ENCODE measurements at places on chromosomes 12 and 14.
A peak's percentile ranks its signal among the peaks of the same experiment; 100 is the strongest.

DNA sequence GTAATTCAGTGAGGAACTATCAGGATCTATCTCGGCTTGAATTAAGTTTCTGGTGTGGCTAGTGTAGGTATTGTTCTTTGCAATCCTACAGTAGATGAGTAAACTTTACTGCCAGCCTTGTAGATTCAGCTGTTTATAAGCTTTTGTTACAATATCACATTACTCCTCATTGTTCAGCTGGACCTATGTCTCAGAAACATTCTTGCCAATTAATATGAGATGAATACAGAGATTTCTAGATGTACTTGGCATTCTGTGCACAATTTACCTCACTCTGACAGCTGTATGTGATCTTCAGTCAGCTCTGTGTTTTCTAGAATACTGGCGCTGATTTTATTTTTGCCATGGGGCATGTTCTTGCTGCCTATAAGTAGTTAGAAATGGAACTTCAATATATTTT is 55.7 kb downstream of the METTL25 start:
- DNase-seq = no peak

GRCh38 chr12:18798535-18799361 is 60.8 kb downstream of the CAPZA3 start:
- peak; percentile 35 for DNase-seq

- no peak for DNase-seq
These were observed 125.4 kb downstream of the SLC38A6 start for GRCh38 chr14:61106271-61106958.

GRCh38 chr12:110287986-110288385 is 6.9 kb downstream of the ATP2A2 start:
- DNase-seq = no peak

GRCh38 chr14:52700701-52701172 is 5.4 kb upstream of the ERO1A start:
- peak; percentile 51 for DNase-seq

- DNase-seq = peak; percentile 53
These were observed 200.3 kb upstream of the CAND1 start for GRCh38 chr12:67068761-67069450.

DNA sequence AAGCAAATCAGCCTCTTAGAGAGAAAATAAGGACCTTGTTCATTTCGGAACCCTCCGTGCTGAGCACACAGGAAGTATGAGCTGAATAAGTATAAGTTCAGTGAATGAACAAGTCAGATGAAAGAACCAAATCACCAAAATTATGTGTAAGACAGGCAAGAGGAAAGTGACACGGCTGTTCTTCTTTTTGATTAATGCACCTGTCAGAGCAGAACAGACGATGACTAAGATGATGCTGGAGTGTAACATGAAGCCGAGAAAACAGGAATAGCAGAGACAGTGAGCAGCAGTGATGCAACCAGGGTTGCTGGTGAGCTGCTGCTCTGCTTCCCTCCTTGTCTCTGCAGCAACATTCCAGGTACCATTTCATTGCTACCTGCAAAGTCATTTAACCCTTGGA is 861.1 kb downstream of the GALC start:
- DNase-seq = no peak

- DNase-seq = peak; percentile 3
These were observed 1009.6 kb downstream of the DIO2 start for GRCh38 chr14:79201564-79202207.

- DNase-seq = no peak
These were observed 27.4 kb upstream of the PRKD1 start for GRCh38 chr14:29955087-29955486.

- no peak for DNase-seq
These were observed 4.9 kb downstream of the NKX2-1 start for GRCh38 chr14:36515105-36515593.

DNA sequence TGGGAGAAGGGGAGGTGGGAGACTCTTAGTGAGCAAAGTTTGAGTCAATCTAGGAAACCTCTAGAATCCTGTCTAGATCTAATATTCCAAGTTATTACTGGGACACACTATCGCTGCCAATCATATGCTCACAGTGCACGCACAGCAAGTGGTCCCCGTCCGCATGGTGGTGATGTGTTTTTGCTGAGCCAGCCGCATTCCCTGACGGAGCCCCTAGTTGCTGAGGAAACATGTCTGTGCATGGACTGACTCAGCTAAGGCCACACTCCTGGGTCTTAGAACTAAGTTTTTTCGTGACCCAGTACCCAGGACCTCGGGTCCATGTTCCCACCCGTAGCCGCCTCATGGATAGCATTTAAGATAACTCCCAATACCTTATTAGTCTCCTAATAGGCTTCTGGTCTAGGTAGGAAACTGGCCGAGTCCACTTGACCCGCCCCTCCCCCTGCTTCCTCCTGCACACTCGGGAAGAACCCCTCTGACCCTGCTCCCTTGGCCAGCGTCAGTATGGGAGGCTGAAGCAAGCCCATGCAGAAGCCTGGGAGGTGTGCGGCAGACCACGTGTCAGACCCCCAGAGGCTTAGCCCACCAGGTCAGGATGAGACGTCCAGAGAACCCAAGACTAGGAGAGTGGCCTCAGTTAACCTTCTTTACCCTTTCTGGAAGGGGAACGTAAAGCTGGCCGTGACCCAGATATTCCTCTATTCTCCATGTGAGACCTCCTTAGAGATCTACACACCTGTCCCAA is 200.5 kb downstream of the ETV6 start:
- DNase-seq = no peak

GRCh38 chr14:32350020-32350419 is 20.9 kb downstream of the AKAP6 start:
- no peak for DNase-seq

DNA sequence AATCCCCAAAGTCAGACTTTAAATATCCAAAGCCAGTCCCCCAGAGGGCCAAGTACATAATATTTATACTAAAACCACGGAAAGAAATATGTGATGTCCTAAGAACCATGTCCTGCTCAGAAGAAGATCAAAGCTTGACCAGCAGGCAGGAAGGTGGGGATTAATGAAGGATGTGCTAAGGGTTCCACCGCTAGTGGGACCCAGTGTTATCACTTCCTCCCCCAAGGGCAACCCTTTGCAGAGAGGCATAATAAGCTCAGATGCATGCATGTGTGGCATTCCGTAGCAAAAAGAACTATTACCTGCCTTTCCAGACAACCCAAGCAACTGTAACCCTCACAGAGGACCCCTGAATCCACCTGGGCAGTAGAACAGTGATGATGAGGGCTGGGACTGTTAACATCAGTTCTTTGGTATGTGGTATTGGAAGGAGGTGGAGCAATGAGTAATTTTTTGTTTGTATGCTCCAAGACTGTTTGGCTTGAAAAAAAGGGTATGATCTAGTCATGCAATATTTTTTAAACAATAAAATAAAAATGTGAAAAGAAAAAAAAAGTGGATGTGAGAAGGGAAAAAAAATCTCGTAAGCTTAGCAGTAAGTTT is 71.7 kb upstream of the ETV6 start:
- DNase-seq = no peak

DNA sequence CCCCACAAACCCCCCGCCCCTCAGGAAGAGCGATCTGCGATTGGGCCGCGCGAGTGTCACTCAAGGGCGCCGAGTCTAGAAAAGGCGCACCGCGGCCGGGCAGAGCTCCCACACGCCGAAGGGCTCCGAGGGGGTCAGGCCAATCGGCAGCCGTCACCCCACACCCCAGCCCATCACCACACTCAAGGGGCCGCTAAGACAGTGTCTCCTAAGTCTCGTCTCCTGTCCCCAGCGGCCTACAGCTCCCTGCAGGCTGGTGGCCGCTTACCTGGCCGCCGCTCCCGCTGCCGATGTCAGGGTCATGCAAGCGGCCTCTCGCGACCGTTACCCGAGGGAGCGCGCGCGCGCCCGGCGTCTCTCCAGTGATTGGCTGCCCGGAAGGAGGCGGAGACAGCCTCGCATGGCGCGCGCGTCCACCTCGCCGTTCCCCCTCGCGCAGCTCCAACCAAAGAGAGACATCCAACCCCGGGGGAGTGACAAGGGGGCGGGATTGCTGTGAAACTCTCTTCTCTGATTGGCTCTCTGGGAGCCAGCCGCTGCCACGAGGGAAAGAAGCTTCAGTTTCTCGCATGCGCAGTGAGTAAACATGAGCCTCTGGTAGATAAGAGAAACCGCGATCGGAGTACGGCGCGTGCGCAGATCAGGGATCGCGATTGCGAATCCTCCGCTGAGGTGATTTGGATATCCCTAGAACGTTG is at the start of the genes MPHOSPH9 and MTRFR:
MPHOSPH9 (minus strand) TSS at position 335 of the 698 bp plus-strand sequence. CDS start 2,777 bp downstream, outside the sequence.
MTRFR (plus strand) TSS at position 630 of the 698 bp plus-strand sequence. CDS start 20,239 bp downstream, outside the sequence.
- peak; percentile 100 for DNase-seq

DNA sequence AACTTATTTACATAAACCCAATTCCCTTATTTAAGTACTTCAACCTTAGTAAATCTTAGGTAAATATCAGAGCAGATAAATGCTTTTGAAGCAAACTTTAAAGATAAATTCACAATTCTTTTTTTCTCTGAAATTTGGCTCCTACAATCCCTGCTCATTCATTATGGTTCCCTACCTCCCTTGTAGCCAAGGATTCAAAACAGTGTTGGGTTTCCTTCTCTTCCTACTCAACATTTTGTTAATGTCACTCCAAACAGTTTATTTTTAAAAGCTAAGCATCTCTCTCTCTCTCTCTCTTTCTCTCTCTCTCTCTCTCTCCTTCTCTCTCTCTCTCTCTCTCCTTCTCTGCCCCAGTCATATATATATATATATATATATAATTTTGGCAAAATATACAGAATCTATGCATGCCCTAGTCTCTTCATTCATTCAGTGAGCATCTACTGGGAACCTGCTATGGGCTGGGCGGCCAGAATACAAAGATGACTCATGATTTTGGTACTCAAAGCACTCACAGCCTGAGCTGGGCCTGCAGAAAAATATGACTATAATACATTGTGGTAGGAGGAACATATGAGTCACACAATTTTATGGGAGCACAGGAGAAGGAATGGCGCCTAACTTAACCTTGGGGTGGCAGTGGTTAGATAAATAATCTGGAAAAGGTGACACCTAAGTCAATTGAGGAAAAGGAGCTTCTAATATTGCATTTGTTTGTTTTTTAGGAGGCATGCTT is 123.7 kb upstream of the DHRS4 start:
- DNase-seq = peak; percentile 95

DNA sequence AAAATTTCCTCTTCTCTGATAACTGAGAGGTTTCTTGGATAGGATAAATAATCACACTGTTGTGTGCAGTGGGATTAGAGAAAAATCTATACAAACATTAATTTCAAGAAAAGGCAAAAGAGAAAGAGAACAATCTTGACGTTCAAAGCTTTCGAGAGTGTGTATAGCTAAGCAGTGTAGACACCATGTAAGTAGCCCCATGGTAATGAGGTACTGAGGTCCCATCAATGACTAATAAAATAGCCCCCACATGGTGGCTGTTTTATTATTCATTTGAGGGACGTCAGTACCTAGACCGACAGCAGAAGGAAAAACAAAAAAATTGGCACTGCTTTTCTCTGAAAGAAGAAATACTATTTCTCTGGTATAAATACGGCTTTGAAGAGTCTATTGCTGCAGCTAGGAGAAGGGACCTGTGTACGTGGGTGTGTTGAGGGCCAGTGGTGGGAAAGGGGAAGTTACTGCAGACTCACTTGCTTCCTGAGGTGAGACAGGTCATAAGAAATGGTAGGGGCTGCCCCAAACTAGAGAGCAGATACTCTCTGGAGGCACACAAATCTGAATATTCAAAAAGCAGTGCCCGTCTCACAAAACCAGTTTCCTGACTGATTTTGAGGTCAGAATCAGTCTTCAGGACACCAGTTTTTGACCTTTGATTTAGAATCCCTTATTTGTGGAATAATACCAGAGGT is 339.8 kb downstream of the EMP1 start:
- no peak for DNase-seq

DNA sequence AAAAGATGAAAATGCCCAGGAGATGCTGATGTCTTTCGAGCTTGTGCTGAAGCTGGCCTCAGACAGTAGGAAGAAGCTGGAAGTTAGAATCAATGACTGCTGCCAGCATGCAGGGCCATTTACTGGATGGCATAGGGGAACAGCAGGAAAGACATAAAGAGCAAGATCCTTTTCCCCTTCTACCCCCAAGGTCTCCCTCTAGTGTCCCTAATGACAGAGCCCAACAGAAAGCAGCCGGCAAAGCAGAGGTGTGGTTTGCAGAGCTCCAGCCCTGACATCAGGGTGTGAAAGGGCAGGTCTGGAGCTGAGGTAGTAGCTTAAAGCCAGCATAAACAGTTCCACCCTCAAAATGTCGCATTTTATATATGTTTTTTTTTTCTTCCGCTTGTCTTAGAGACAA is 1560.7 kb upstream of the TMEM132C start:
- DNase-seq = peak; percentile 1

- no peak for DNase-seq
These were observed 41.7 kb upstream of the FOS start for GRCh38 chr14:75236901-75237419.

- DNase-seq = no peak
These were observed 123.6 kb downstream of the METTL25 start for GRCh38 chr12:82481954-82482353.

DNA sequence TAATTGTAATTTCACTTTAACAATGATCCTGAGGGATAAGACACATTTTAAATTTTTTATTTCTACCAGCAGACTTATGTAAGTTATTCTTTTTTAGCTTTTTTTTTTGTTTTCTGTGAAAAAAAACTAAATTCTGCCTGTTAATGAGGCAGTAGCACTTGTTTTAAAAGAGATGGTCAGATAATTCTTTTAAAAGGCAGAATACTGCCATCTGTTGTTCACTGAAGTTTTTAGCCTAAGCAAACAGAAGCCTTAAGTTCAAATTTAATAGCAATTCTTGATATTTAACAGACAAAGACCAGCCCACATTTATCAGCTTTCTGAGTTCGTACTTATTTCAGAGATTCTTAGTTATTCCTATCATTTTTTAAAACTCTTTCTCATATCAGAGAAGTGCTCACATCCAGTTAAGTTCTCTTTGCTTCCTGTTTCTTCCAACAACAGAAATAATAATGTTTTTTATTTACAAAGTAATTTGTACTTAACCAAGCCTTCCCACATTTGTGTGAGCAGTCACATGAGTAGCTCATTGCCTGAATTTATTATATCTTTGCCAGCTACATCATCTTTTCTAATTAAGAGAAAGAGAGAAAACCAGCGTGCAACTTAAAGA is 93.4 kb upstream of the SLCO1C1 start:
- peak; percentile 67 for DNase-seq

GRCh38 chr14:98711453-98711852 is 560.5 kb downstream of the BCL11B start:
- no peak for DNase-seq

Data from EH (cell line).